AG04450 (cell line): ENCODE measurements at places on chromosomes 12 and 14. TPM values are rescaled to one million over a fixed set of nuclear protein-coding genes. Genes with fewer than 3 reads are reported as not detected.

DNA sequence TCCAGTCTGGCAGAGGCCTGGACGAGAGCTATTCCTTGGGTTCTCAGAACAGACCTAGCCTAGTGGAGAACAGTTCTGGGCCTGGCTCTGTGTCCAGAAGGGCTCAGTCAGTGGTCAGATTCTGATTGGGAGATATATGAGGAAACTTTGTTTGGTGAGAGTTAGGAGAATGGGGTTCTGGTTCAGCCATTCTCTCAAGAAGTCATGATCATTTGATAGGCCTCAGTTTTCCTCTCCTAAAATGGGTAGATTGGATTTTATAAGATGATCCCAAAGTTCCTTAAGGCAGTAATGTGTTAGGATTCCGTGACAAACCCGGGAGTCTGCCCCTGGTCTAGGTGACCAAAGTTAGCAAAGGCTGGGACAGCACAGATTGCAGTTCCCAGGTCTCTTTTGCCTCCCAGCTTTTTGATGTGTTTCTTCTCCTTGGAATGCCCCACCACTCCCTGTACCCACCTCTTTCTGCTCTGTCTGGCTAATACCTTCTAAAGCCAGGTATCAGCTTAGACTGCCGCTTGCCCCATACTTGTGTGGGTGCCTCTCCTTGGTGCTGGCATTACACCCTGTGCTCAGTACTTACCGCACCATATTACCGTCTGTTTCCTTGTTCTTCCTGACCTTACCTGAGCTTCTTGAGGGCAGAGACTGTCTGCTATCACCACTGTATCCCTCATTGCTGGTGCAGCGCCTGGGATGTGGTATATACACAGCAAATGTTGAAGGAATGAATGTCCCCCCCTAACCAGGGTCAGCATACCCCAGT lies 25.5 kb downstream of the SUSD6 start:
- DNase-seq = no peak

GRCh38 chr14:76643887-76644286 lies 117.4 kb upstream of the VASH1 start:
- no peak for DNase-seq

- no peak for DNase-seq
Observed at GRCh38 chr12:18922851-18923250, 184.9 kb downstream of the CAPZA3 start.

GRCh38 chr14:72126561-72126960 lies 194.3 kb downstream of the RGS6 start:
- DNase-seq = no peak

DNA sequence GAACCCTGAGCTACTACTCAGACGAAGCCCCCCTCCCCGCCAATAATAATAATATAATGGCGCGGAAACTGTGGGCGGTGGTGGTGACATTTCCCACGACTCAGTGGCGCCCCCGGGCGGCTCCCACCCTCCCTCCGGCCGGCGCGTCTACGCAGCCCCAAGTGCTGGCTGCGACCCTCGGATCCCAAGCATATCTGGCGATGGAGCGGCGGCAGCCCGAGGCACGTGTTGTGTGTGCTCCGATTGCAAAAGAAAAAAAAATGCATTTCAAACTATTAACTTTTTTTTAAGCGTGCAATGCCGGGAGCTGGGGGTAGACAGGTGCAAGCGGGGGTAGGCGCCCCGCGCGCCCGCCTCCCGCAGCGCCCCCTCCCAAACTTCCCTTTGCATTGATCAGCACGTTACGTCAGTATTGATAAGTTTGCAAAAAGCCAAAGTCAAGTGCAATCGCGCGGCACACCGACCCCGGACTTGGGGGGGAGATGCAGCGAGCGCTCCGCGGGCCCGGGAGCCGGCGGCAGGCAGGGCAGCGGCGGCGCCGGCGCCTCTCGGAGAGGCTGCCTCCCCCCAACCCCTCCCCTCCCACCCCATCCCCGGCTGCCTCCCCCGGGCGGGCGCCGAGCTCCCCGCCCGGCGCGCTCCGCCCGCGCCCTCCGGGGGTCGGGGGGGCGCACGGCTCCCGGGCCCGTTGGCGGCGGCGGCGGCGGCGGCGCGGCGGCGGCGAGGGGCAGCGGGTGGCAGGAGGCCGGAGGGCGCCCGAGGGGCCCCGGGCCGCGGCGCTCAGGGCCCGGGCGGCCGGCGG lies 113.1 kb upstream of the MYL2 start:
- no peak for DNase-seq

DNA sequence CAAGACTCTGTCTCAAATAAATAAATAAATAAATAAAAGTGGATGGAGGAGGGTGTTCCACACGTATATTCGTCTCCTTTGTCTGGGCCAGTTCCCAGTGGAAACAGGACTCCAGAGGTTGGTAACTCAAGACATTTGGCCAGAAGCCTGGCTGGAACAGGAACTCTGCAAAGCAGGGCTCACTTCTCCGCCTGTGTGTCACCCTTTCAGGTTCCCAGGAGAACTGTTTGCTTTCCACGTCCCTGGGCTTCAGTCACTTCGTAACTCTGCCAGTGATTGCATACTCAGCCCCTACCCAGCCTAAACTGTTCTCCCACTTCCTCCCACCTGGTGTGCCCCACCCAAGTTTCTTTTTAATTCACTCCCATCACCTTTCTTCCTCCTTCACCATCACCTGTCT lies 7.0 kb upstream of the UBE2N start:
- DNase-seq = no peak

- DNase-seq = no peak
Observed at GRCh38 chr12:54604436-54604835, 16.0 kb upstream of the PPP1R1A start.

DGLUCY gene
- polyA plus RNA-seq = 22.1 and 24.1 TPM in 2 replicates

OR6C1 gene
- polyA plus RNA-seq = not detected in 2 replicates
